SJCRH30 (cell line): ENCODE measurements at places on chromosomes 7 and 10. TPM values are rescaled to one million over a fixed set of nuclear protein-coding genes. Genes with fewer than 3 reads are reported as not detected.

- H3K36me3 ChIP-seq = no peaks in the 10 kb centered on the region
- peak; percentile 93 for DNase-seq
- no peaks in the 10 kb centered on the region for H3K27me3 ChIP-seq
Observed at GRCh38 chr7:101099969-101100781, 14.9 kb downstream of the TRIM56 start.

DNA sequence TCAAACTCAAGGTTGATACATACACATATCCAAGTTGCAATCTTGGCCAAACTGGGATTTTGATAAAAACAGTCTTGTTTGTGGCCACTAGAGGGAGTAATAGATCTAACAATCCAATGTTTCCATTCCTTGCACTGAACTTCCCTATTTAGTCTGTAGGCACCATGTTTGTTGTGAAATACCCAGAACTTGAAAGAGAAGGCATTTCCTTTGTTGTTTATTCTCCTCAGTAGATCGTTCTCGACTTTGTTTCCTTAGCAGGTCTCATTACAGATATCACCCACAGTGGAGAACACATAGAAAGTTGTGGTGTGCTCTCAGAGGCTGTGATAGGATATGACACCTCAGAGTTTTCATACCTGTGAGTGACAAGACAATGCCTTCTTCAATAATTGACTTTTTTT lies 70.3 kb upstream of the MXI1 start:
- no peaks in the 10 kb centered on the region for H3K27me3 ChIP-seq
- DNase-seq = peak; percentile 79
- H3K4me1 ChIP-seq = no peaks in the 10 kb centered on the region
- H3K4me3 ChIP-seq = no peak overlapping the region
- 0 out of 2 replicates have a peak, but pooled peaks cover 2% of the 10 kb centered on the region for H3K36me3 ChIP-seq

DNA sequence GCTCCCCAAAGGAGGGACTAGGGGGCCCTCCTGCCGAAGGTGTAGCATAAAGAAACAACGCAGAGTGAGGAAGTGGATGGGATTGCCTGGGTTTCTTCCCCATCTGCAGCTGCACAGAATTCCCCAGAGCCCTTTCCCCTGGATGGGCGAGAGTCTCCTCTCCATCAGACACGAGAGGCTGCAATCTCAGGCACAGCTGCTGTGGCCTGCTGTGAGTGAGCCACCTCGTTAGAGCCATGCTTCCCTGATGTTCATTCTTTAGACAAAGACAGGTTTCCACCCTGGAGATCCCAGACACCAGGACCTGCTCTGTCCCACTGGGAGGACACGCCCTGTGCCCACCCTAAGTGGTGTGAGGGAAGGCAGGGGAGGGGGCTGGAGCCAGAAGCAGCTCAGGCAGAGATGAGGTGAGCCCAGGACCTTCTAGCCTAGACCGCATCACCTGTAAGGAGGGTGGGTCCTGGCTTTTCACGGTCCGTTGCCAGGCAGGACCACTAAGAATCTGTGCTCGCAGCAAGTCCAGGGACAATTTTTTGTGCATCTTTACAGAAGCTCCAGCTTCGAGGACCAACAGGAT lies 268.6 kb upstream of the TCERG1L start:
- no peaks in the 10 kb centered on the region for H3K36me3 ChIP-seq
- H3K4me3 ChIP-seq = no peak overlapping the region
- H3K27ac ChIP-seq = no peak overlapping the region
- no peak for DNase-seq
- no peaks in the 10 kb centered on the region for H3K4me1 ChIP-seq

- no peak overlapping the region for H3K4me3 ChIP-seq
- H3K27me3 ChIP-seq = no peaks in the 10 kb centered on the region
- no peak for DNase-seq
- peaks cover 8% of the 10 kb centered on the region for H3K36me3 ChIP-seq
- H3K27ac ChIP-seq = no peak overlapping the region
Observed at GRCh38 chr7:93316730-93317129, 84.6 kb downstream of the VPS50 start.

HOXA11 gene
- 5.0 and 5.8 TPM in 2 replicates for total RNA-seq

GRCh38 chr7:12004581-12004980 lies 172.6 kb upstream of the THSD7A start:
- H3K4me1 ChIP-seq = no peaks in the 10 kb centered on the region
- no peaks in the 10 kb centered on the region for H3K27me3 ChIP-seq
- no peaks in the 10 kb centered on the region for H3K36me3 ChIP-seq

ALOX5 gene
- total RNA-seq = not detected in 2 replicates

SPOCK2 gene
- total RNA-seq = 14.3 and 15.5 TPM in 2 replicates

CRHR2 gene
- total RNA-seq = not detected in 2 replicates

- H3K36me3 ChIP-seq = no peaks in the 10 kb centered on the region
- H3K4me1 ChIP-seq = peaks cover 6% of the 10 kb centered on the region; the same call in 1 of the 2 replicates
- H3K27ac ChIP-seq = no peak overlapping the region
Observed at GRCh38 chr10:80260295-80261243, 28.9 kb downstream of the MAT1A start.

MACC1 gene
- 0.08 TPM in 2 replicates for total RNA-seq

DNA sequence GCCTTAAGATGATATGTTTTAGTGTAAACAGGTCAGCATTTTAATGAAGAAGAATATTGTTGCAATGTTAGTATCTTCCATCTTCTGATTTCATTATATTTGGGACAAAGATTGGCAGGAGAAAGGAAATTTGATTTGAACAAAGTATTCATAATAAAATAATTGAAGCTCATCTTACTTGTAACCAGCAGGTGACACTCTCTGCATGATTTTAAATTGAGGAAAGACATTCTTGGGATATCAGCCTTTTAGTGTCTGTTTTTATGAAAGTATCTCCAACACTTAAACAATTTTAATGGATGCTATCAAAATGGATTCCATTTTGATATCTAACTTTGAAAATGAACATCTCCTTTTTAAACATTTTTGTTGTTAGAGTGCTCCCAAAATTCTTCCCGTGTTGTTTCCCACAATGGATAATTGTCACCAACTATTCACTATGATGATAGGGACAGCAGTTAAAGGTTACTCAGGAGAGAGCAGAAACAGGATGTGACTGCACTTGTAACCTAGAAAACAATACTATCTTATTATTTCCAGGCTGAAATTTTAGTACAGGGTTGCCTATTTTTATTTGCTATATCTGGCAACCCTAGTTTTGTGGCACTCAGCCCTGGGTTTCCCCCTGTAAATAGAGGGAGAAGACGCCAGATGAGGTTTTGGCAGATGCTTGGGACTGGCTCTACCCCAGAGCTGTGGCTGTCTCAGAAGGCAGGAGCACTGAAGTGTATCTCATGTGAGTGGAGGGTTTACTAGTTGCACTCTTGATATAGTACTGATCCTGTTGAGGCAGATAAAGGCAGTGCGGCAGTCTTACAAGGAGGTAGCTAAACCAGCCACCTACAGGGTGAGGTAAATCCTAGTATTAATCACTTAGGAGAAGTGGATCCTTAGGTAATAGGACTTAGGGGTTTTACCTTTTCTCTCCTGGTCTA lies 31.0 kb upstream of the ABCB4 start:
- peak; percentile 32 for DNase-seq
- H3K4me1 ChIP-seq = no peaks in the 10 kb centered on the region
- H3K27ac ChIP-seq = no peak overlapping the region
- no peaks in the 10 kb centered on the region; the same call in 1 of the 2 replicates for H3K27me3 ChIP-seq
- no peaks in the 10 kb centered on the region for H3K36me3 ChIP-seq
